Erythroblast (primary cell): ENCODE measurements at places on chromosomes 7 and 10.
A peak's percentile ranks its signal among the peaks of the same experiment; 100 is the strongest.

DNA sequence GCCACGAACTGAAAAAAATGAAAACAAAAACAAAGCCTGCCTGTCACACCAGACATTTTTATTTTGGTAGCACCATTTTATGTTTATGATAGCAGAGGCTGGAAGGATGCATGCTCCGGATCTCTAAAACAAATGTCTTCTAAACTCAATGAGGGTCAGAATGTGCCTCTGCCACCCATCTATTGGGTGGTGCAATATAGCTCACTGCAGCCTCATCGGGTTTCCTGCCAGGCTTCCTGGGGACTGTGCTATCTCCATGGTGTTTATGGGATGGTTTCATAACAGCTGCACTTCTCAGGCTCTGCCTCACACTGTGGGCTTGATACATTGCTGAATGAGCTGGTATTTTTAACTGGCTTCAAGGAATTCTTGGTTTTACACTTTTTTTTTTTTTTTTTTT is 94.4 kb downstream of the ITIH5 start:
- no peak for DNase-seq

- DNase-seq: no peak
These were observed 495.2 kb upstream of the LRRN3 start for GRCh38 chr7:110595694-110596093.

DNA sequence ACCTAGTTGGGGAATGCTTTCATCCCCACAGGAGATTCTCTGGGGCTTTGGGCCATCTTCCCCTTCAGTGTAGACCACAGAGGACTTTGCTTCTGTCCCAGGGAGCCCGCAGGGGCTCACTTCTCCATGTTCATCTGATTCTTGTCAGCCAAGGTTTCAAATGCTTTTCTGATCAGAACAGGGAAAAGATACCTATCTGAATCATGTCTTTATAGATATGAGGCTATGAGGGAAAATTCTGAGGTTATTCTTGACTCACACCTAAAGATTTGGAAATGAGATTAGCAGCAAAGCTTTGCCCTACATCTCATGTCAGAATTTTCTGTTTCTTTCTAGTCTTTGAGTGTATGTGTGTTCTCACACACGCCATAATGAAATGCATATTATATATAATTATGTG is 53.3 kb downstream of the FIGNL1 start:
- DNase-seq: no peak

- DNase-seq: no peak
These were observed 50.0 kb downstream of the ESYT2 start for GRCh38 chr7:158779061-158780000.

DNA sequence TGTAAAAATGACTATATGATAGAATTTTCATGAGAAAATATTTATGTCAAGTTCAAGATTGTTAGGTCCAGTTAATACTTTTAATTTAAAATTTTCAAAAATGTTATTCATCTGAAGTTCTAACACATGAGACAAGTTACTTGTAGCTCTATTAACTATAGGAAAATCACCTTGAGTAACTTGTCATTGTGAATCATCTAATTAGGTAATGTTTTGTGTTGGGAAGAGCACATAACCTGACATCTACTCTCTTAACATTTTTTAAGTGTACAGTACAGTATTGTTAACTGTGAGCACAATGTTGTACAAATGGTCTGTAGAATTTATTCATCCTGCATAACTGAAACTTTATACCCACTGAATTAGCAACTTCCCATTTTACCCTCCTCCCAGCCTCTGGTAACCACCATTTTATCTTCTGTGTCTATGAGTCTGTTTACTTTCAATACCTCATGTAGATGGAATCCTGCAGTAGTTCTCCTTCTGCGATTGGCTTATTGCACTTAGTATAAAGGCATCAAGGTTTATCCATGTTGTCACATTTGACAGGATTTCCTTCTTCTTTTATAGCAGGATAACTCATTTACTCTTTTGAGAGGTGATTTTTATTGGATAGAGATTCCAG is 54.6 kb downstream of the ARL4A start:
- no peak for DNase-seq

- DNase-seq: no peak
These were observed 201.1 kb downstream of the LRRN3 start for GRCh38 chr7:111292026-111292470.

DNA sequence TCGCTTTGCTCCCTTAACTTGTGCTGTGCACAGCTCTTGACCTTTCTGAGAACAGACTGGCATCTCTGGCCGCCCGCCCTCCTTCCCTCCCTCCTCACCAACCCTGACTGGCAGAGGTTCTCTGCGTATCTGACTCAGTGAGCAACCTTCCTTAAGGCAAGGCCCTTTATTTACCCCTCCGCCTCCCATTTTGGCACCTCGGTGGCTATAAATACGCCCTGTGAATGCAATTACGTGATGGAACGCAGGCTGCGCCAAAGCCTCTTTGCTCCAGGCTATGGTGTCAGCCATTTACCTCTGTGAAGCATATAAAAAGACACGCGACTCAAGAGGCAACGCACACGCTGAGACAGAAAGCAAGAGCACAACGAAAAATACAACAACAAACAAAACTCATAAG is 764.3 kb downstream of the SUGCT start:
- no peak for DNase-seq

- no peak for DNase-seq
These were observed 1.1 kb upstream of the DPY19L1 start for GRCh38 chr7:35038354-35038753.

GRCh38 chr10:28558186-28558585 is 25.3 kb downstream of the WAC start:
- DNase-seq: no peak

GRCh38 chr7:139853506-139854123 is 24.6 kb downstream of the TBXAS1 start:
- no peak for DNase-seq

- no peak for DNase-seq
These were observed 138.5 kb upstream of the PRKCQ start for GRCh38 chr10:6718550-6718949.

DNA sequence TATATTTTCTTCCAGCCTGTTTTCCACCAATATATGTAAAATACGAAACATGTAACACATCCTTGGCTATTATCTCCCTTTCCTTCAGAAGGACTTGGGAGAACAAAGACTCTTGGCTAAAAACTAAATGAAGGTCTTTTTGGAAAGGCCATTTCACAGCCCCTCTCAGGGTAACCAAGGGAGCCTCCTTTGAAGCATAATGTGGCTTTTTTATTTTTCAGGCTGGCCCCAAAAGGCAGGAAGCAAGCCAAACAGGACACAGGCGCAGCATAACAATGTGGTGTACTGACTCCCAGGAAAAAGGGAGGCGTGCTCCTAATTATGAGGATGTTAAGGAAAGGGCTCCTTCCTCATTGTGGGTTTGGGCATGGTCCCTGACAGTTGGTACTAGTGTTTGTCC is 30.3 kb upstream of the CCSER2 start:
- no peak for DNase-seq

- DNase-seq: no peak
These were observed 4.7 kb upstream of the TCTN3 start for GRCh38 chr10:95698415-95698814.

GRCh38 chr7:130409067-130409711 is 28.9 kb downstream of the CPA1 start:
- DNase-seq: no peak

GRCh38 chr7:98493030-98493778 is 92.3 kb upstream of the BAIAP2L1 start:
- no peak for DNase-seq

- DNase-seq: no peak
These were observed 73.6 kb downstream of the ABCA13 start for GRCh38 chr7:48244864-48245271.

DNA sequence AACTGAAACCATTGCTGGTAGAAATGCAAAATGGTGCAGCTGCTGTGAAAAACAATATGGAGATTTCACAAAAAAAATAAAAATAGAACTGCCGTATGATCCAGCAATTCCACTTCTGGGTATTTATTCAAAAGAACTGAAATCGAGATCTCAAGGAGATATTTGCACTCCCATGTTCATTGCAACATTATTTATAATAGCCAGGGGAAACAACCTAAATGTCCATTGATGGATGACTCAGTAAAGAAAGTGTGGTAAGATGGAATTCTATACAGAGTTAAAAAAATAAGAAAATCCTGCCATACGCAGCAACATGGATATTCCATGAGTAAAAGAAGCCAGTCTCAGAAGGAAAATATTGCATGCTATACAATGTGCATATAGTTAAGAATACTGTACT is 290.6 kb upstream of the GHITM start:
- DNase-seq: no peak

- DNase-seq: no peak
These were observed 13.2 kb upstream of the SCIN start for GRCh38 chr7:12557282-12557681.

- DNase-seq: no peak
These were observed 394.4 kb upstream of the SEMA3A start for GRCh38 chr7:84589012-84589411.

DNA sequence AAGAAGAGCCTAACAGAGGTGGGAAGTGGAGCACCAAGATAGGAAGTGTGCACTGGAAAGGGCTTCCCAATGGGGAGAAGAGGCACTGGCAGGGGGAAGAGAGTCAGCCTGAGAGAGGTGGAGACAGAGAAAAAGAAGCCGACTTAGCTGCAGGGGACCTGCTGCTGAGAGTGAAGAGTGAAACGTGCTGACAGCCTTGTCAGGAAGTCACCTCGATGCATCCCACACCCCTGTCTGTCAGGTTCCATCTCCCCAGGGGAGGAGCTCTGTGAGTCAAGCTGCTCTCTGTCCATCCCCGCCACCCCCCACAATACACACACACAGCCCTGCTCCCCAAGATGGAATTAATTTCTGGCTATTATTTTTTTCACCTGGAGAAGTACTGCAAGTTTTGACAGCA is 14.0 kb downstream of the KAZALD1 start:
- no peak for DNase-seq

DNA sequence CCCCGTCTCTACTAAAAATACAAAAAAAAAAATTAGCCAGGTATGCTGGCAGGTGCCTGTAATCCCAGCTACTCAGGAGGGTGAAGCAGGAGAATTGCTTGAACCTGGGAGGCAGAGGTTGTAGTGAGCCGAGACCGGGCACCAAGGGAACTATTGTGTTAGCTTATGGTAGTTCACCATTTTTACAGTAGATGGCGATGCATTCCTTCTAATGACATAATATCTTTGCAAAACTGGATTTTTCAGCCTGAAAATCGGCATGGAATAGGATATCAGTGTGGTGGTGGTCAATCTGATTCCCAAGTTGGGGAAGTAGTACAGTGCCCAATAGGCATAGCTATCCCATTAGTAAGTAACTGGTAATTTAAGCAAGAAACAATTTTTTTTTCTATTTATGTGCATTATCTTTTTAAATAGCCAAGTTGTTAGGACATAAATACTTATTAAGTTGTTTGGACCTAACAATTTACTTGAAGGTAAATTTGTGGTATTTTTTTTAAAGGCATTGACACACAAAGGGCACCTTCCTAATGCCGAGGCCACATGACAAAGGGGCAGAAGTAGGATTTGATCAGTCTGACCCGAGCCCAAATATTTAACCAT is 17.6 kb upstream of the IMPDH1 start:
- peak; percentile 65 for DNase-seq

GRCh38 chr7:1898628-1899185 is 228.6 kb downstream of the ELFN1 start:
- DNase-seq: no peak

DNA sequence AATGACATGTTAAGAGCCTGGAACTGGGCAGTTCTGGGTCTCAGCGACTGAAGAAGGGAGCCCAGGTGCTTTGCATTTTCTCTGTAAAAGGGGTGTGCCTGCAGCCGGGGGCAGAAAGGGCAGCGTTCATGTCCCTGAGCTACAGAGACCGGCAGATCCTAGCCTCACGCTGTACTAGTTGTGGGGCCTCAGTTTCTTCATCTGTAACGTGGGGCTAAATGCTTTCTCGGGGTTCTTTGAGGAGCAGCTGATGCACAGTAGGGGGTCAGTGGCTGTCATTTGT is 79.6 kb downstream of the NEURL1 start:
- DNase-seq: no peak

GRCh38 chr10:114600057-114600456 is 58.0 kb downstream of the ABLIM1 start:
- DNase-seq: peak; percentile 16

DNA sequence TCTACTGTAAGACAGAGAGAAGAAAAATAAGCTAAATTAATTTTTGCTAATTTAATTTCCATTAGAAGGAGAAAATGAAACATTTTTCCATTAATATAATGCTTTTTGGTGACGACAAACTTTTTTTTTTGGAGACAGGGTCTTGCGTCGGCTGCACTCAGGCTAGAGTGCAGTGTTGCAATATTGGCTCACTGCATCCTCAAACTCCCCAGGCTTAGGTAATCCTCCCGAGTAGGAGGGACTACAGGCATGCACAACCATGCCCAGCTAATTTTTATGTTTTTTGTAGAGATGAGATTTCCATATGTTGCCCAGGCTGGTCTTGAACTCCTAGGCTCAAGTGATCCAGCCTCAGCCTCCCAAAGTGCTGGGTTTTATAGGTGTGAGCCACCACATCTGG is 229.8 kb upstream of the LRRN3 start:
- no peak for DNase-seq

DNA sequence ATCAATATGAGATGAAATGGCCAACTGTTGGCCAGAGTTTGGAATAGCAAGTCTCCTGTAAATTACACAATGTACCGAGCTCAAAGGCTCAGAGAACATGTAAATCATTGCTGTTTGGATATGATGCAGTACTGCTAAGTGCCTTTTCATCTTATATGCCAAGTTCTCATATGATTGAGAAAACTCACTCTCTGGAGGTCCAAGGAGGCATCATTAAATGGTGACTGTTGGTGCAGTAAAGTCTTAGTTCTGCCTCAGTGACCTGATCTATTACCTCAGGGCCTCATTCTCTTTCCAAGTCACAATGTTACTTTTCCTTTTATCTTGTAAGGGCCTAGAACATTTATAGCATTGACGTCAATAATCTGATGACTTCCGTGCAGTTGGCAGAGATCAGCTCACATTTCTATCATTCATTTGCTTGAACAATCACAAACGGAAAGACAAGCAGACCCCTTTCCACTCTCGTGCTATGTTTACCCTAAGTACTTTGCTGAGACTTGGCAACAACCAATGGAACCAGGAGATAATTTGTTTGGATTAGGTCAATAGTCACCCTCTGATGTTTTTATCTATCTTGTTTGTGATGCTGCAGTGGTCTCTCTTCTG is 32.6 kb upstream of the PDK4 start:
- DNase-seq: no peak

DNA sequence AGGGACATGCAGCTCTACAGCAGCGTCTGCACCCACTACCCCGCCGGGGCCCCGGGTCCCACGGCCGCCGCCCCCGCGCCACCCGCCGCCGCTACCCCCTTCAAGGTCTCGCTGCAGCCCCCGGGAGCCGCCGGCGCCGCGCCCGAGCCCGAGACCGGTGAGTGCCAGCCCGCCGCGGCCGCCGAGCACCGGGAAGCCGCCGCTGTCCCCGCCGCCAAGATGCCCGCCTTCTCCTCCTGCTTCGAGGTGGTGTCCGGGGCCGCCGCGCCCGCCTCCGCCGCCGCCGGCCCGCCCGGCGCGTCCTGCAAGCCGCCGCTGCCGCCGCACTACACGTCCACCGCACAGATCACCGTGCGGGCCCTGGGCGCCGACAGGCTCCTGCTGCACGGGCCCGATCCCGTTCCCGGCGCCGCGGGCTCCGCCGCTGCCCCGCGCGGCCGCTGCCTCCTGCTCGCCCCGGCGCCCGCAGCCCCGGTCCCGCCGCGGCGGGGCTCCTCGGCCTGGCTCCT is 631 bp downstream of the OTUD1 start:
- peak; percentile 65 for DNase-seq

GRCh38 chr7:82816272-82816671 is 346.4 kb downstream of the PCLO start:
- no peak for DNase-seq
